Left hindlimb (tissue), 1 donor: ENCODE measurements at places on chromosomes 3 and 15.
A peak's percentile ranks its signal among the peaks of the same experiment; 100 is the strongest.

DNA sequence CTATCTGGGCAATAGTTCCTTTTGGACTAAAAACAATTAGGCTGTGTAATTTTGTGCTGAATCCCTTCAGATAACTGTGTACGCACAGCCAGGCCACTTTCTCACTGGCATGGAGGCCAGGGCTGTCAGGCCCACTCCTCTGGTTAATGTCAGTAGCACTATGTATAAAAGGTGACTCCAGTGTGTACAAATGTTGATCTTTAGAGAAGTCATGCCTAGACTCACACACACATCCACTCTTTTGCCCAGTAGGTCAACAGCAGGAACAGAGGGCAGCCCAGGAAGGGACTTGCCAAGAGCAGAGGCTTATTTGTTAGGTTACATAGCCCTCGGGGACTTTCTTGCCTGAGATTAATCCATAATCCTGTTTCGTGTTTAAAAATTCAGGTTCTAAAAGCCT is 416.6 kb upstream of the WNT5A start:
- no peak for DNase-seq

DNA sequence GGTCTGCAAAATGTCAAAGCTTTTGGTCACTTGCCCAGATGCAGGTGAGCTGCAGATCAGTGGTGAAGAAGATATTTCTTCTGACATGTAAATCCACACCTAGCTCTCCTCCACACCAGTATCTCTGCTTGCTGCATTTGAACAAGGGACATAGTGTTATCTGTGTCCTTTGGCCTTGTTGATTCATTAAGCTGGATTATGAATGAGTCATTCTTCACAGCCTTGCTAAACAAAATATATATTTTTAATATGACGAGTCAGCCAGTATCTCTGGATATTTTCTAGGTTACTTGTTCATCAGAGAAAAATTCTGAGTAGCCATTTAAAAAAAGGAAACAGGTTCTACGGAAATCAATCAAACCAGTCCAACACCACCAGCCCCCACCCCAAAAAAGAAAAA is 190.6 kb upstream of the ADAMTS9 start:
- no peak for DNase-seq

DNA sequence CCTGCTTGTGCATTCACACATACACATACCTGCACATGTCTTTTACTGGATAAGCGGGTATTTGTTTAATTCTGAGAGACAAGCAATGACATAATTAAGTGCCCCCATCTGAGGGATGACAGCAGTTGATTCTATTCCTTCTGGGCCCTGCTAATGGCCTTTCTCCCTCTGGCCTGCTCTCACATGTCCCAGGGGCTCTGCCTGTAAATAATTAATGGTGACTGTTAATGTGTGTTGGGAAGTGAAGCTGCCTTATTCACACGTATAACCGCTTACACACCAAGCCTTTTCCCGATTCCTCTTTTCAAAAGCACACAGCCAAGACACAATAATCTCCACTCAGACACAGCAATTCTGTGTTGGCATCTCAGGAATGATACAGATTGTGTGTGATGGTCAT is 47.8 kb downstream of the LRRK1 start:
- DNase-seq, result no peak

GRCh38 chr3:112681822-112682325 is 40.9 kb upstream of the CCDC80 start:
- DNase-seq, result no peak

DNA sequence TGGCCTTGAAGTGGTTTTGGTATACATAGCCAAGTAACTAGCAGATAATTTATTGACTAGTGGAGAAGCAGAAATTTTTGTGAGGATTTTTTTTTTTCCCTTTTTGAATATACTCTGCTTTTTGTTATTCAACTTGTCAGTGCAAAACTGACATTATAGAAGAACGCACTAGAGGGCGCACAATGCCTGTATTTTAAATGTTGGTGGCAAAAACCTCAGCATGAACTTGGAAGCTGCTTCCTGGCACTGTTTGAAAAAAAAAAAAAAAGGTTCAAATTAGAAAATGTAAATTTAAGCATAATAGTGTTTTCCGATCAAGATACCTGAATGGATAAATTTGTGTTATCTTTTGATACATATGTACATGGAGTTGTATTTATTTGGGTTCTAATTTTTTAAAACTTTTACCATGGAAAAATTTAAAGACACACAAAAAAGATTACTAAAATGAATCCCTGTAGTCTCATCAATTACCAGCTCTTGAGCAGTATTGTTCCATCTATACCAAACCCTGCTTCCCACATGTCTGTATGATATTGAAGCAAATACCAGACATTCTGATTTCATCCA is 56.0 kb downstream of the SLC25A26 start:
- DNase-seq, result peak; percentile 56

DNA sequence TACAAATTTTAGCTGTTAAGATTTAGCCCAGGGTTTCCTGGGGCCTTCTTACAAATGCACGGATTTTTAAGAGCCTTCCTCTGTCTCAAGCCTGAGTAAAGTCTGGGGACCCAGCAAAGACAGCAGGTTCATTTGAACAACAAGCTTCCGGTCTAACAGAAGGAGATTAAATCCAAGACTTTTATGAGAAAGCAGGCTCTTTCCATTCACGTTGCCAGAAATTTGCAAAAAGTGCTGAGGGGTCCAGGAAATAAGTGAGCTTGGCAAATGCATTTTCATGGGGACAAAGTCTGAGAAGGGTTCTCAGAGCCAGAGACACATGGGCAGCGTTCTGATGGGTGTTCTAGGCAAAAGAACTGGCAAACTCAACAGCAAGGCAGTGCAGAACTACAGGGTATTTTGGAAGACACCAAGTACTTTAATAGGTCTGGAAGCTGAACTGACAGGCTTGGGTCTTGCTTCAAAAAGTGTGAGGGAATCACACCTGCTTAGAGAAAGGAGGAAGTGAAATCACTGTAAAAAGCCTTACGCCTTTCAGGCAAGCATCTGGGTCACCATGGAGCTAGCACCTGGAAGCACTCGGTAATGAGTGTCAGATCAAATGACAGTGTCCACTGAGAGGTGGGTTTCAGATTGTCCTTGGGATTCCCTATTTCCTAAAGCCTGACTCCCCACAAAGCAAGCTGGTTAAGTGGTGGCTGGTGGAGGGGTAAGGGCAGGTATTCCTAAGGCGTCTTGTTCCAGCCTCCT is 115.8 kb upstream of the ARHGEF3 start:
- no peak for DNase-seq

DNA sequence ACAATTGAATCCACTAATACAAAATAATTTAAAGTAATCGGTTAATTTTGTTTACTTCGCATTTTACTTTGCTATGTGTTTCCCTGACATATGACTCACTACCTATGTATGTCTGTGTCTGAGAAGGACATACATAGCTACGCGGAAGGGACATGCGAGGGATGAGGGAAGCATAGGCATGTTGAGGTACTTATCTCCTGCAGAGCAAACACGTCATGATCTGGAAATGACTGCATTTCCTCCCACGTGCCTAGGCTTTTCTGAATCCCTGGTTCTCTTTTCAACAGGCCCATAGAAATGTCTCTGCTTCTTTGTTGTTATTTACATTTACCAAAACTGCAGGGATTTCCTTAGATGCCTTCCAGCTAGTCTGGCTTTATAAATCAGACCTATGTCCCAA is 27.5 kb downstream of the ALCAM start:
- DNase-seq, result no peak

DNA sequence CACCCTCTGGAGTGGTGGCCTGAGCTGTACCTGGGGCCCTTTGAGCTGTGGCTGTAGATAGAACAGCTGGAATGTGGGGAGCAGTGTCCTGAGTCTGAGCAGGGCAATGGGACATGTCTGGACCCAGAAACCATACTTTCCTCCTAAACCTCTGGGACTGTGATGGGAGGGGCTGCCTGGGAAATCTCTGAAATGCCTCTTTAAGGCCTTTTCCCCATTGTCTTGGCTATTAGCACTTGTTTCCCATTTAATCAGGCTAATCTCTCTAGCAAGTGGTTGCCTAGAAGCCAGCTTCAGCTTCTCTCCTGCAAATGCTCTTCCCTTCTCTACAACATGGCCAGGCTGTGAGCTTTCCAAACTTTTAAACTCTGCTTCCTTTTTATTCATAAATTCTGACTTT is 58.5 kb upstream of the SPATA16 start:
- DNase-seq, result no peak

- DNase-seq, result no peak
Measured at GRCh38 chr3:186994000-186994955, 64.0 kb downstream of the ST6GAL1 start.

DNA sequence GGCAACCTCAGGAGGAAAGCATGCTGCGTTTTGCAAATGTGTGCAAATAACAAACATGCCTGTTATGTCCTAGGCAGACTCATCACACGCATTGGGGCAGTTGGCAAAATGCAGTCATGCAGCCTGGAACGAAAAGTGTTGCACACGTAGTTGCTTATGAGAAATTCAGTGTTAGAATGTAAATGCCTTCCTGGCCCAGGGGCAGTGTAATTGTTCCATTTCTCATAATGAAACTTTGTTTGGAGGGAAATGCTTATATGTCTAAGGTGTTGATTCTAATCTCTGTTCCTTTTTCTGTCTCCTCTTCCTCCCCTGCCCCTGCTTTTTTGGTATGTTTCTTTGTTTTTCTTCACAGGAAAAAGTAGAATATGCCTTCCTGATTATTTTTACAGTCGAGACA is 156.0 kb downstream of the CACNA1D start:
- no peak for DNase-seq

GRCh38 chr15:22978691-22979237 is 1.4 kb downstream of the CYFIP1 start:
- DNase-seq, result no peak

- no peak for DNase-seq
Measured at GRCh38 chr3:150220041-150220440, 188.1 kb upstream of the TSC22D2 start.

GRCh38 chr15:92958105-92958504 is 58.0 kb downstream of the CHD2 start:
- DNase-seq, result no peak

- no peak for DNase-seq
Measured at GRCh38 chr3:9786825-9787669, 5.2 kb downstream of the TADA3 start.

GRCh38 chr3:46298871-46299607 is 54.9 kb upstream of the CCR2 start:
- DNase-seq, result no peak

DNA sequence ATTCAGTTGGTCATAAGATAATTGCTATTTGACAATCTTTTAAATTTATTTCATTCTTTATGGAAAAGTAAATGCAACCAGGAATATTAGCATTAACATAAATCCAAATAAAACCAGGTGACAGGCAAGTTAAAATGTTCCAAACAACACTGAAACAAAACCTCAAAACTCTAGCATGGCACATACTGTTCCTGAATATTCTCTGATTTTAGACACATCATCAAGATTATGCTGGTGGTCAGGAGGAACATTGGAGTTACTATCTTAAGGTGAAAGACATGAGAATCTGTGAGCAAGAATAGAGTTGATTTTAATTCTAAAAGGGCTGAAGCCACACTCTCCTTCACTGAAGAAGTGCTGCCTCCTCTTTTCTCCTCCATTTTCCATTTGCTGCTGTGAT is 421.0 kb upstream of the THBS1 start:
- DNase-seq, result no peak

GRCh38 chr15:50190723-50191122 is 8.7 kb downstream of the SLC27A2 start:
- DNase-seq, result no peak

DNA sequence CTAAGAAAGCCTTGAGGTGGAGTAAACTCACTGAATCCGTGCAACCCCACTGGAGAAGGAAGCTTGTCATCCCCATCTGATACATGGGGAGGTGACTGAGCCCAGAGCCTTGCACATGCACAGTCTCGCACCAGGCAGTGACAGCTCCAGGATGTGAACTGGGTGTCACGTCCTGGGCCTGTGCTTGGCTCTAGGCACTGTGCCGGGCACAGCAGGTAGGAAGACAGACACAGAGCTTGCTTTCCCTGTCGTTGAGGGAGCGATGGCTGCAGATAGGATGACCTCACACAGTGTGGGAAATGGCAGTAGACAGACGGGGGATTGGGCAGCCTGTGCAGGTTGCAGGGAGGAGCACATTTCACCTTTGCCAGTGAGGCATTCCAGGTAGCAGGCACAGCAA is 12.2 kb upstream of the ATP2B2 start:
- no peak for DNase-seq

GRCh38 chr15:40959331-40960141 is 6.3 kb downstream of the CHAC1 start:
- DNase-seq, result no peak

DNA sequence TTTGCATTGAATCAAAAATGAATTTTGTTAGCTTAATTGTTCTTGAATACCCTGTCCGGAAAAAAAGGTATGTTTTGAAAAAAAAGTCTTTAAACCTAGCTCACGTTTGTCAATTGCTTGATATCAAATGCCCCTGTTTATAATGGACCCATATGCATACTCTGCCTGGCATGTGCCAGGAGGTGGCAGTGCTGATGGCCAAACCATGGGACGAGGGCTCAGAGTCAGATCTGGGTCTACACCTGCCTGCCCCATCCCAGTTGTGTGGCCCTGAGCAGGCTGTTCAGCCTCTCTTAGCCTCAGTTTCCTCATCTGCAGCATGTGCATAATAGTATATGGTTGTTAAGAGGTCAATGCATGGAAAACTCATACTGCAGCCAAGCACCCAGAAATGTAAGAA is 38.8 kb downstream of the PRKCD start:
- DNase-seq, result no peak

DNA sequence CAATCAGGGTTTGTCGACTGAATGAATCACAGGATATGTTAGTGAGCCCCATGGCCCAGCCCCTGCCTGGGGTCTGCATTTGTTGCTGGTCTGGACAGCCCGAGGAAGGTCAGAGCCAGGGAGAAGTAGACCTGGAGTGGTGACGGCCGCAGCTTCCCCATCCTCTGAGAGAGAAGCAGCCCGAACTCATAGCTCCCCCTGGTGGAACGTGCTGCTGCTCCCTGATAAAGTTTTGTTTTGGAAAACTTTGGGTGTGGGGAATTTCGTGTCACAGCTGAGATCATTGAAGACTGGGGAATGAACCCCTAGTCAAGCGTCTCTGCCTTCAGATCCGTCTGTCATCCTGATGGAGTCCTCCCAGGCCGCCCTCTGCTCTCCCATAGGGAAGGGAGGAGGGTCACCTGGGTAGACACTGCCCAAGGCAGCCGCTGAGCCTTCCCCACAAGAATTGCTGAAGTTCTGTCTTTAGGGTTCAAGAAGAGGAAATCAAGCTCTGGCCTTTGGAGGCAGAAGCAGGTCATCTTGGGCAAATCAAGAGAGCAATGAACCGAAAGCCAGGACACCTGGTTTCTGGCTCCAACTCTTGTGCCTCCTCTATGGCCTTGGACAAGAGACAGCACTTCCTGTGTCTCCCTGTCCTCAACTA is 60.5 kb downstream of the GLDN start:
- no peak for DNase-seq

DNA sequence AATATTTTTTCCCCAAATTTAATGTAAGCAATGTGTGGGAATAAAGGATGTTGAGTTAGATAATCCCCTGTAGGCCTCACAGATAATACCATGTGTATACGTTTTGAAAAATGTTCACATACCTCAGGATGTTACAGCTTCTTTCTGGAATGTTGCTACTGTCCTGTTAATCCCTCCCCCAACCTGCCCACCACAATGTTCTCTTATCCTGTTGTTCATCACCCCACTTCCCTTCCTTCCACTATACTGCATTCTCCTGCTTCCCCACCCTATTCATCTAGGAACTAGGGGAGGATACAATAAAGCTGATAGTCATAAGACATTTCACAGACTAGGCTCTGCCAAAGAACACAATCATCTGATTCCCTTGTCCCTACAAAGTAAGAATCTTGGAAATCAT is 92.1 kb downstream of the IGF2BP2 start:
- no peak for DNase-seq

GRCh38 chr3:129689036-129689435 is 82.6 kb upstream of the PLXND1 start:
- no peak for DNase-seq
